ENCODE measurements at places on chromosomes 11 and 22. TPM values are rescaled to one million over a fixed set of nuclear protein-coding genes. Genes with fewer than 3 reads are reported as not detected.

Gene SLC6A5
- total RNA-seq, result not detected

Gene PAMR1
- total RNA-seq, result 65.5 TPM

DNA sequence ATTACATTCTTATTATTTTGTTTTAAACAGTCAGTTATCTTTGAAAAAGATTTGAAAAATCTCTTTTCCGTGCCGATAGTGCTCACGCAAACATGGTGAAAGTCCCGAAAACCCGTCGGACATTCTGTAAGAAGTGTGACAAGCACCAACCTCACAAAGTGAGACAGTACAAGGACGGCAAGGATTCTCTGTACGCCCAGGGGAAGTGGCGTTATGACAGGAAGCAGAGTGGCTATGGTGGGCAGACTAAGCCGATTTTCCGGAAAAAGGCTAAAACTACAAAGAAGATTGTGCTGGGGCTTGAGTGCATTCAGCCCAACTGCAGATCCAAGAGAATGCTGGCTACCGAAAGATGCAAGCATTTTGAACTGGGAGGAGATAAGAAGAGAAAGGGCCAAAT is 28.7 kb upstream of the CTSD start:
- no peak for DNase-seq

Gene THRSP
- not detected for total RNA-seq

Gene PGA3
- not detected for total RNA-seq

- DNase-seq, result no peak
These were observed 24.9 kb downstream of the BMAL1 start for GRCh38 chr11:13302420-13302958.

Gene PANX2
- under 0.01 TPM for total RNA-seq

Gene USP2
- 0.18 TPM for total RNA-seq

- peak; percentile 75 for DNase-seq
These were observed 172.6 kb upstream of the LUZP2 start for GRCh38 chr11:24324211-24324610.

Gene OR8D1
- not detected for total RNA-seq

Gene CREB3L1
- 10.0 TPM for total RNA-seq

GRCh38 chr11:110124605-110125004 is 31.4 kb downstream of the ZC3H12C start:
- no peak for DNase-seq

Gene CNIH2
- 0.54 TPM for total RNA-seq

Gene NEFH
- 1.7 TPM for total RNA-seq

- DNase-seq, result peak; percentile 100
These were observed 21.6 kb upstream of the C11orf96 start for GRCh38 chr11:43920598-43921419.

Gene ACRV1
- not detected for total RNA-seq

DNA sequence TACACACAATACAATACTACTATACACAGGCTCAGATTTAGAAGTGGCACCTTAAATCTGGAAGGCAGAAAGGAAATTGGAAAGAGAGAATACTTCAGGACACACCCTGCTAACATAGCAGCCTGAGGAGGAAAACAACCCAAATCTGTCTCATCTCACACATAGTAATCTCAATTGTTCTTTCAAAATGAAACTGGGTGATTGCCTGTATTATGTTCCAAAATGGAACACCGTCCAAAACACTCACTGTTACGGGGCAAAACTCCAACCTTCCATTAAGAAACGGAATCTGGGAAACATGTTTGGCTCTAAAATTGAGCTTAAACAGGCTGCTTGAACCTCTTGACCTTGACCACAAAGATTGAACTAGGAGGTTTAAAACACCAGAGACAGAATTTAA is 572.6 kb downstream of the OPCML start:
- DNase-seq, result no peak

- DNase-seq, result peak; percentile 5
These were observed 17.0 kb upstream of the GLYATL1B start for GRCh38 chr11:59069087-59069486.

Gene RBM4B
- total RNA-seq, result 25.6 TPM

Gene OTOG
- total RNA-seq, result not detected

Gene SMIM35
- total RNA-seq, result not detected

Gene RBM4
- 175 TPM for total RNA-seq

GRCh38 chr11:64492561-64492960 is 98.5 kb upstream of the SLC22A12 start:
- no peak for DNase-seq

Gene GRAMD1B
- total RNA-seq, result 6.1 TPM

Gene MS4A3
- not detected for total RNA-seq

Gene ZNF70
- total RNA-seq, result 3.9 TPM

Gene SELENOM
- total RNA-seq, result 46.2 TPM

GRCh38 chr11:45949992-45950407 is 27.5 kb downstream of the LARGE2 start:
- no peak for DNase-seq

GRCh38 chr22:42895087-42895486 is 38.0 kb upstream of the ARFGAP3 start:
- no peak for DNase-seq

GRCh38 chr11:77548552-77549445 is 41.0 kb upstream of the AQP11 start:
- DNase-seq, result no peak

DNA sequence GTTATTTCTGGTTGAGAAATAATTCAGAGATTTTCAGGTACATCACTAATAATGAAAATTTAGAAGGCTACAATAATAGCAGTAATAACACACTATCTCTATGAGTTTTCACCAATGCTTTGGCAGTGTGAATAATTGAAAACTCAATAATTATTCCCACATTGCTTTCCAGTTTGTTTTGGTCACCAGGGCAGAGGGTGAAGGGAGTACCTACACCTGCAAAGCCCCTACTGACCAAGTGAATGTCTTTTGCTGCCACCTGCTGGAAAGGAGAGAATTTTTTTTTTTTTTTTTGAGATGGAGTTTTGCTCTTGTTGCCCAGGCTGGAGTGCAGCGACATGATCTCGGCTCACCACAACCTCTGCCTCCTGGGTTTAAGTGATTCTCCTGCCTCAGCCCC is 3.2 kb downstream of the NELL1 start:
- no peak for DNase-seq

Gene KCNE3
- total RNA-seq, result 0.18 TPM

DNA sequence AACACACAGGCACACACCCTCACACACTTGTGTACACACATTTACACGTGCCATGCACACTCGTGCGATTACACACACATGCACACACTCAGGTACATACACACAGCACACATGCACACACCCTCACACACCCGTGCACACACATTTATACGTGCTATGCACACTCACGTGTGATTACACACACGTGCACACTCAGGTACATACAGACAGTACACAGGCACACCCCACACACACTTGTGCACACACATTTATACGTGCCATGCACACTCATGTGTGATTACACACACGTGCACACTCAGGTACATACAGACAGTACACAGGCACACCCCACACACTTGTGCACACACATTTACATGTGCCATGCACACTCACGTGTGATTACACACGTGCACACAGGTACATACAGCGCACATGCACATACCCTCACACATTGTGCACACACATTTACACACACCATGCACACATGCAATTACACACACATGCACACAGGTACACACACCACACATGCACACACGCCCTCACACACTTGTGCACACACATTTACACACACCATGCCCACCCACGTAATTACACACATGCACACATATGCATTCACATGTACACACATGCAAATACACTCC is 4.6 kb downstream of the IFITM10 start:
- no peak for DNase-seq

Gene DRICH1
- total RNA-seq, result under 0.01 TPM

DNA sequence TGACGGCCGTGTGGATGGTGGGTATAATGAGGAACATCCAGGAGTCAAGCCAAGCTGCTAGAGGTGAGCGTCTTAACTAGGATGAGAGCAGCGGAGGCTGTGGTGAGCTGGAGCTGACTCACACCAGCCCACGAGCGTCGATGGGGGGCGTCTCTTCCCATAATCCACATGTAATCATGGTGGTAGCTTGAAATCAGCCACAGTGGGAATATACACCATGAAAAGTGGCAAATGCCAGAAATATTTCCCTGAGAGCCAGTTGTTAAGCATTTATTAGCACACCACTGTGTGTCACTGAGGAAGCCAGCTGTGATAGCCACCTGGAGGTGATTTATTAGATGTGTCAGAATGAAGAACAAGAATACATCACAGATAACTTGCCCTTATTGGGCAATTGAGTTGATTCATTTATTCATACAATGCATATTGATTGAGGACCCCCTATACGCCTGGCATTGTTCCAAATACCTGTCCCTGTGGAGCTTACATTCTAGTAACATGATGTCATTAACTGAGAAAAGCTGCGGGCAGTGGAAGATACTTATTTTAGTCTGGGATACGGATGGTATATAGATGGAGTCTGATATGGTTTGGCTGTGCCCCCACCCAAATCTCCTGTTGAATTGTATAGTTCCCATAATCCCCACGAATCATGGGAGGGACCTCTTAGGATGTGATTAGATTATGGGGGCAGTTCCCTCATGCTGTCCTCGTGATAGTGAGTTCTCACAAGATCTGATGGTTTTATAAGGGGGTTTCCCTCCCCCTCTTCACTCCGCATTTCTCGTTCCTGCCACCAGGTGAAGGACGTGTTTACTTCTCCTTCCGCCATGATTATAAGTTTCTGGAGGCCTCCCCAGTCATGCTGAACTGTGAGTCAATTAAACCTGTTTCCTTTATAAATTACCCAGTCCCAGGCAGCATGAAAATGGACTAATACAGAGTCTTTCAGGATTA is 473.4 kb downstream of the METTL15 start:
- DNase-seq, result peak; percentile 78

GRCh38 chr11:36360826-36361415 is 64.8 kb downstream of the PRR5L start:
- DNase-seq, result no peak

Gene SLCO2B1
- not detected for total RNA-seq

DNA sequence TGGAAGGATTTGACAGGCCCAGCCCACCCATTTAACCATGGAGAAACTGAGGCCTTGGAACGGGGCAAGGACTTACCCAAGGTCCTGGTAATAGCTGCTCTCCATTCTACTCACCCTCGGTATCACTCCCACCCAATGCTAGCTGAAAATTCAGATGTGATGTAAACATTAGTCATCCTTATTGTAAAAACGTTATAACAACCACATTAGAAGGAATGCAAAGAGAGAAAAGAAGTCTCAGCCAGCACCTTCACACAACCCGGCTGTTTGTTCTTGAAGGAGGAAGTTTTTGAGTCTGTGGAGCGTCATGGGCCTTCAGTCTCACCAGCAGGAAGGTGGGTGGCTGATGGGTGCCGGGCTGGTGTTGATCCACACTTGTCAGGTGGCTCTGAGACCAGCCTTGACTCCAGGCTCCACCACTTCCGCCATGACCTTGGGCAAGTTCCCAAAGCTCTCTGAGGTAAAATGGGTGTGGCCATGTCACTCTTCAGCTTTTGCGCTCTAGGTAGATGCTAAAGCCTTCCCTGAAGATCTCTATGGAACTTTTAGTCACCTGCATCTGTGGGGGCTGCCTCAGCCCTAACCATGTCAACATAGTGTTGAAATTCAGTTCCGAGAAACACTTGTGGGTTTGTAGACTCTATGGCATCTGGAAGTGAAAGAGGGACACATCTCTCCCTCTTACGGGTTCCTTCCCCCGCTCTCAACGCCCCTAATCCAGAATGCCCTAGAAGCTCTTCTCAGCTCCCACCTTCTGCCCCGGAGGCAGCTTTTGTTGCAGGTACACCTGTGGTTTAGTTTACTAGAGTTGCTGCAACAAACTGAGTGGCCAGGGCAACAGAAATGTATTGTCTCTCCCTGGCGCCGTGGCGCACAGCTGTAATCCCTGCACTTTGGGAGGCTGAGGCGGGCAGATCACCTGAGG is 14.8 kb downstream of the CD6 start:
- peak; percentile 46 for DNase-seq

- no peak for DNase-seq
These were observed 6.6 kb upstream of the CSNK2A3 start for GRCh38 chr11:11359611-11360010.

DNA sequence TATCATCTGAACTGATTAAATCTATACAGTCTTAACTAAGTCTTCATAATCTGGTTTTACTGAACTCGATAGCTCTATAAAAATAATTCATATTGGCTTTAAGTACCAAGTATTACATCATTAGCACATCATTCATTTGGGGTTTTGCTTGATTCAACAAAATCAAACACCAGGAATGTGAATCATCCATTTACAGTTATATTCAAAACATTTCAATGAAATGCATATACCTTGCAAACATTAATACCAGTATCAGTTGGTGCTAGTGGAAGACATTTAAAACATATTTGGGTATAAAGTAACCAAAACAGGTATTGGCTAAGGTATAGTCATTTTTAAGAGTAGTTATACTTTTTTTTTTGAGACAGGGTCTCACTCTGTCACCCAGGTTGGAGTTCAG is 12.2 kb upstream of the CCDC89 start:
- no peak for DNase-seq

Gene NAV2
- 4.5 TPM for total RNA-seq

DNA sequence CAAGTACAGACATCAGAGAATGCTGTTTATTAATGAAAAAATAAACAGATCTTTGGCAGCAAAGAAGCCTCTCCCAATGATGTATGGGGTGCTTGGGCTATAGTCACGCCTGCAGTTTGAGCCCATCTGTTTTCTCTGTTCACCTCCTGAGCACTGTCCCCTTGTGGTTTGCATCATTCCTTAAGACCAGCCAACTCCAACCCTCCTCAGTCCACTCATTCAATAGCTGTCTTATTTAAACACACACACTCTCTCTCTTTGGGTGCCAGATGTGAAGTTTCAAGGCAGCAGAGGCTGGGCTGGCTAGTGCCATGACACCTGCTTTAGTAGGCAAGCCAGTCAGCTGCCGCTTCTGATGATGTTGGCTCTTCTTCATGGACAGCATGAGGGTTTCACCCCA is 58.1 kb downstream of the POLD3 start:
- peak; percentile 100 for DNase-seq

DNA sequence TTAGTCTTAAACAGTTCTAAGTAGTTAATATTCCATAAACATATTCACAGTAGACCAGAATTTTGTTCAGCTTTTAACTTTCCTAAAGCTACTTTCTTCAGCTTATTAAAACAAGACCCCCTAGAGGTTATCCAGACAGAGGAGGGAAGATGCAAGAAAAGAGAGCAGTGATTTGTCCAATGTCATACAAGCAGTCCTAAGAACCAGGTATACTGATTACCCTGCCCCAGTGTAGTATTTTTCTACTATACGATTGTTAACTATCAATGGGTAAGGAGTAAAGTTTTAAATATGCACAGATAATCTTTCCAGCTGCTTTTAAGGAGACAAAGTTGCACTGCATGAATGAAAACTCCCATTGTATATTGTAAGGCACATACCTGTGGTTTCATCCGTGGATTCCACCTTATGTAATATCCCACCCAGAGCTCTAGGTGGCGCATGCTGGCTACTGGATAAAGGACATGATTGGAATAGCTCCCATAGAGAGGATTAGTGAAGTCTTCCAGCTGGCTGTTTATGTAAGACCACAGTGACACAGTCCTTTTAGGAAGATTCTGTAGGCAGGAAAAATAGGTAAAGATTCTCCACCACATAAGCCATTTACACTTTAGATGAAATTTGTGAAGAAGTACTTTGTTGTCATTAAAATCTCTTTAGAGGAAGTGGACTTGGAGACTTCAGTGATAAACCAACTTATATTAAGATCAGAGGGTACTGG is 45.6 kb downstream of the CEP57 start:
- peak; percentile 96 for DNase-seq

GRCh38 chr22:49979587-49980264 is 19.2 kb downstream of the PIM3 start:
- DNase-seq, result no peak

Gene MUC6
- not detected for total RNA-seq

GRCh38 chr22:50460938-50461337 is 13.9 kb downstream of the SBF1 start:
- no peak for DNase-seq

Gene HTR3B
- total RNA-seq, result not detected

Measured in IMR-90 (cell line).